ENCODE measurements at places on chromosomes 4 and X. TPM values are rescaled to one million over a fixed set of nuclear protein-coding genes. Genes with fewer than 3 reads are reported as not detected.

NHSL2 gene
- total RNA-seq: 0.26 TPM

CTAG2 gene
- total RNA-seq: not detected

CXCR3 gene
- total RNA-seq: 14.6 TPM

USP38 gene
- total RNA-seq: 31.2 TPM

TLR7 gene
- 0.05 TPM for total RNA-seq

AFM gene
- not detected for total RNA-seq

TBX22 gene
- not detected for total RNA-seq

HTN1 gene
- not detected for total RNA-seq

SLITRK2 gene
- total RNA-seq: not detected

NLGN4X gene
- total RNA-seq: not detected

PGAM4 gene
- total RNA-seq: not detected

TMEM31 gene
- total RNA-seq: 0.46 TPM

IRAK1 gene
- total RNA-seq: 150 TPM

ARHGAP6 gene
- total RNA-seq: not detected

STPG2 gene
- not detected for total RNA-seq

PASD1 gene
- total RNA-seq: not detected

ETDA gene
- not detected for total RNA-seq

KLHL34 gene
- total RNA-seq: 0.94 TPM

REELD1 gene
- 0.97 TPM for total RNA-seq

TRAM1L1 gene
- total RNA-seq: 0.19 TPM

HSFX2 gene
- 0.17 TPM for total RNA-seq

CCNA2 gene
- 69.0 TPM for total RNA-seq

GLRA2 gene
- total RNA-seq: not detected

FGF16 gene
- not detected for total RNA-seq

PDGFRA gene
- not detected for total RNA-seq

PNMA6F gene
- not detected for total RNA-seq

TRIM60 gene
- not detected for total RNA-seq

MAOB gene
- 0.10 TPM for total RNA-seq

MAGEB1 gene
- total RNA-seq: not detected

SHOX gene
- total RNA-seq: not detected

LUZP4 gene
- not detected for total RNA-seq

NDST4 gene
- total RNA-seq: not detected

Measured in activated T-cell treated with anti-CD3 and anti-CD28 coated beads, Interleukin-2, amount 50 U/mL, for 72 hours (primary cell).